Activated CD4-positive, CD25-positive, alpha-beta regulatory T cell treated with anti-CD3 and anti-CD28 coated beads, Interleukin-2, amount 50 U/mL, for 16 hours (primary cell): ENCODE measurements at places on chromosomes 1 and 21.
A peak's percentile ranks its signal among the peaks of the same experiment; 100 is the strongest.

GRCh38 chr1:4626560-4627319, 27.7 kb upstream of the AJAP1 start:
- DNase-seq = no peak

GRCh38 chr1:27527223-27527889, 37.4 kb upstream of the WASF2 start:
- DNase-seq = no peak

DNA sequence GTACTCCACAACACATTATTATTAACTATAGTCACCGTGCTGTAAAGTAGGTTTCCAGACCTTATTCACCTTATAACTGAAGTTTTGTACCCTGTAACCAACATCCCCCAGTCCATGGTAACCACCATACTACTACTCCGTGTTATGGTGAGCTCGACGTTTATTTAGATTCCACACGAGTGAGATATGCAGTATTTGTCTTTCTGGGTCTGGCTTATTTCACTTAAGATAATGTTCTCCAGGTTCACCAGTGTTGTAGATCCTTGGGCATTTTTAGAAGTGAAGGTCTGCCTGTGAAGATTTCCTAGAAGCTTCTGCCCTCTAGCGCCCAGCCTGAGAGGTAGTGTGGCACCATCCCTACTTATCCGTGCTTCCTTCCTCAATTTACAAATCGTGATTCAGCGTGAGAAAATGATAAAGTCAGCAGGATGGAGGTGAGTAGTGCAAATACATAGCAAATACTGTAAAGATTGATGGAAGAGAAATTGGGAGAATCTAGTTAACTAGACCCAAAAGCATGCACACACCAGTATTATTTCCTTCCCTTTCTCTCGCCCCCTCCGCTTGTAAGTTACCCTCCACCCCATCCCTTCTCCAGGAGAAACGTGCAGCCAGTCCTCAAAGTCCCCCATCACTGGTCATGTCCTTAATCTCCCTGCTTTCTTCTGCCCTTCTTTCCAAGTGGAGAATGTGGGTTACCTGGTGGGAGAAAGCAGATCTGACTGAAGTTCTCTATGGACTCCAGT, 36.0 kb upstream of the DISC1 start:
- no peak for DNase-seq

GRCh38 chr1:179121159-179121938, 39.5 kb downstream of the TOR3A start:
- no peak for DNase-seq

- DNase-seq = no peak
Observed at GRCh38 chr21:33412832-33413519, 9.8 kb downstream of the IFNGR2 start.

DNA sequence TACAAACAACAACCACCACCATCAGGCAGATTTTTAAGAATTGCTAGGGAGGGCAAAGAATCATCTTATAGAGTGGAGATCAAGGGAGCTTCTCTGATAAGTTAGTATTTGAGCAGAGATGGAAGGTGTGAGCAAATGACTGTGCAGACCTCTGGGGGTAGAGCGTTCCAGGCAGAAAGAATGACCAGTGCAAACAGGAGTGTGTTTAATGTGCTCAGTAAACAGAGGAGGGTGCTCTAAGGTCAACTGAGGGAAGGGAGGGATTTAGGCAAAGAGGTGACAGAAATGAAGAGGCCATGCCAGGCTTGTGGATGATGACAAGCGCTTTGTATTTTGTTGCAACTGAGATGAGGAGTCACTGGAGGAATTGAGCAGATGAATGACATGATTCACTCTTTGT, 172.5 kb upstream of the GJB5 start:
- no peak for DNase-seq

DNA sequence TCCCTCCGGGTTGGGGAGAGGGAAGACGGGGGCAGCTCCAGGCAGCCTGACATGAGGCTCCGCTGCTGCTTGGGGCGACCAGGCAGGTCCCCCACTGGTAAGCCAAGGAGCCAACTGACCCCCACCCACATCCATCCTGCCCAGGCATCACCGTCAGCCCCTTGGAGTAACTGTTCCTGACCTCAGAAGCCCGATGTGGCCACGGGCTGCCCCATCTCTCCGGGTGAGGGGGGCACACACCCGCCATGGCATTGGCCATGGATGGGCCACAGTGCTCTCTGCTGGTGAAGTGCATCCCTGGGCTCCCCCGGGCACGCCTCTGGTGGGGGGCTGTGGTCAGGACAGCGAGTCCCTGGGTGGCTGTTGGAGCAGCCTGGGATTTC, 100.0 kb downstream of the CRYAA start:
- DNase-seq = no peak

GRCh38 chr1:165481820-165482532, 37.0 kb upstream of the RXRG start:
- no peak for DNase-seq

- no peak for DNase-seq
Observed at GRCh38 chr1:3651026-3651929, 1.0 kb upstream of the TP73 start.

DNA sequence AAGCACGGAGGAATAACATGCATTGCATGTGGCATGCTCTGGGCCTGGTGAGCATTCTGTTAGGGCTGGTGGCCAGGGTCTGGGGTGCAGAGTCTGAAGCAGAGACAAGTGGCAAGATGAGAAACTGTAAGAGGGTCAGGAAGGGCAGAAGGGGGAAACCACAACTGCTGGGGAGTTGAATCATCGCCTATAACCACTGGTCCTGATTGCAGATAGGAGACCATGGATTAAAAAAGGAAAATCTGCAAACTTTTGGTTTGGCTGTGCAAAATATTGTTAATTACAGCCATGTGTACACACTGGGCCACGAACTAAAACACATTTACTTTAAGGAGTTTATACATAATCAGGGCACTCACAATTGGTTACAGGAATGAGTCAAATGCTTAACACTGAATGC, 76.6 kb downstream of the TGFBR3 start:
- DNase-seq = no peak

- DNase-seq = no peak
Observed at GRCh38 chr21:25638660-25639550, at the start of gene JAM2. TSS of gene JAM2 (plus strand) at chr21:25639258. CDS start at chr21:25639822, 564 bp downstream.

GRCh38 chr1:43300378-43301094, at the start of gene TIE1:
TSS of gene TIE1 (plus strand) at chr1:43300982. CDS start at chr1:43301072, 90 bp downstream.
- DNase-seq = no peak

DNA sequence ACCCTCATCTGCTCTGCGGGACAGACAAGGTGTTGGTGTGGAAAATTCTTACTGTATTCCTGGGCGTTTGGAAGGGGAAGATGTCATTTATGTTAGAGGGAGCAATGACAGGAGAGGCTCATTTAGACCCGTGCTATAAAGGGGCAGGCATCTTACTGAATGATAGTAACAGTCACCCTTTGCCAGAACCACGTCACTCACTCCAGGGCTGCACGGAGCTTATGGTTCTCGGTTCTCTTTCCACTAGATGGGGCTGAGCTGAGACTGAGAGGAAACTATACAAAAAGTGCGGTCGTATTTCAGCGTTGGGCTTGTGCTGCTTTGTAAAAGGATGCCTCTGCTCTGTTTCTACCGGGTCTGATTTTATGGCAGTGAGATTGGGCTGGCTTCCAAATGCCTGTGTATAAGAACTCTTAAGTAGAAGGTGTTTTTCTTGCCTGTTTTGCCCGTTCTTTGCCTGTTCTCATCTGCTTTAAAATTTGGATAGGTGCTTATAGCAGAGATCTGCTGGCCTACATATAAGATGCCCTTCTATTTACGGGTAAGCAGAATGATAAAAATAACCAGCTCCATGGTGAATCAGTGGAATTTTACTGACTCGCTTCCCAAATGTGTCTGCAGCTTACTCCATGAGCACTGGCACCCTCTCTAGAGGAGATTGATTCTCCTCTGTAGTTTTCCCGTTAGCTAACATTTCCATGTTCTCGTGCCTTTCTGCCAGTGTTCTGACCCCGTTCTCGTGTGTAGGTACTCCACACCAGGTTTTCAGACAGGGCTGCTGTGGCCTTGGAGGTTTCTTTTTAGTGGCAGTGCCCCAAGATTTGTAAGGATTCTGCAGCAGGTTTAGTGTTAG, 55.9 kb downstream of the MRPS6 start:
- DNase-seq = peak; percentile 22

- DNase-seq = no peak
Observed at GRCh38 chr1:103576065-103576464, 4.7 kb downstream of the AMY2B start.

DNA sequence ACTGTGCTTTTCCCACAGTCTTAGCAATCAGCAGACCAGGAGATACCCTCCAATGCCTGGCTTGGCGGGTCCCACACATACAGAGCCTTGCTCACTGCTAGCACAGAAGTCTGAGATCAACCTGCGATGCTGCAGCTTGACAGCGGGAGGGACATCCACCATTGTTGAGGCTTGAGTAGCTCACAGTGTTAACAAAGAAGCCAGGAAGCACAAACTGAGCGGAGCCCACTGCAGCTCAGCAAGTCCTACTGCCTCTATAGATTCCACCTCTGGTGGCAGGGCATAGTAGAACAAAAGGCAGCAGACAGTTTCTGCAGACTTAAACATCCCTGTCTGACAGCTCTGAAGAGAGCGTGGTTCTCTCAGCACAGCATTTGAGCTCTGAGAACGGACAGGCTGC, 33.4 kb downstream of the MNDA start:
- no peak for DNase-seq

- DNase-seq = no peak
Observed at GRCh38 chr1:67919274-67920072, 86.2 kb upstream of the GNG12 start.

- DNase-seq = no peak
Observed at GRCh38 chr1:51956528-51957509, 33.7 kb downstream of the RAB3B start.

DNA sequence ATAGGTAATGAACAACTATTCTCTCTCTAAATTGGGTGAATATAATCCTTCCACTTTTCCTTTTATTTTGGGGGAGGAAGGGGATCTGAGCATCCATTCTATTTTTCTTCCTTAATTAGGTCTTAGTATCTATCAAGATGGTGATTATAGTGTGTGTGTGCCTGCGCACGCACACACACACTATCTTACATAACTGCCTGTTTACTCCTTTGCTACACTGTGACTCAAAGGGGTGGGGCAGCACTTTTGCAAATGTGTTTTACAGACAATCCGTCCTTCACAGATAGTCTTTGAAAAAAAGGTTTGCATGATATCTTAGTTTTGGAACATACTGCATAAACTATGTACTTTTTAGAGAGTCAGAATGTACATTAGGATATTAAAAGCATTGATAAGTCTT, 191.5 kb downstream of the SDCCAG8 start:
- no peak for DNase-seq

DNA sequence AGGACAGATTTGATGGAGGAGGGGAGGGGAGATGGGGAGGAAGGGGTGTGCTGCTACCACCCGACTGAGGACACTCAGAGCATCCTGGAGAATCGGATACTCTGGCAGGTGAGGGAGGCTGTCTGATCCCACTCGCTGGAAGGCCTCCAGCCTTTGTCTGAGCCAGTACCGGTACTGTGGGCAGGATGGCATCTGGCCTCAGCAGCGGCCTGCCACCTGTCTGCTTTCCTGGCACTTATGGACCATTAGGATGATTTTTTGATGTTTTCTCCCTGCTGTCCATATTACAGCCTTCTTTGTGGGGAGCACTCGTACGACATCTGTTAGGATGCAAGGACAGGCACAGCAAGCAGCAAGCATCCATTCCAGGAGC, 11.5 kb downstream of the ATP2B4 start:
- no peak for DNase-seq

DNA sequence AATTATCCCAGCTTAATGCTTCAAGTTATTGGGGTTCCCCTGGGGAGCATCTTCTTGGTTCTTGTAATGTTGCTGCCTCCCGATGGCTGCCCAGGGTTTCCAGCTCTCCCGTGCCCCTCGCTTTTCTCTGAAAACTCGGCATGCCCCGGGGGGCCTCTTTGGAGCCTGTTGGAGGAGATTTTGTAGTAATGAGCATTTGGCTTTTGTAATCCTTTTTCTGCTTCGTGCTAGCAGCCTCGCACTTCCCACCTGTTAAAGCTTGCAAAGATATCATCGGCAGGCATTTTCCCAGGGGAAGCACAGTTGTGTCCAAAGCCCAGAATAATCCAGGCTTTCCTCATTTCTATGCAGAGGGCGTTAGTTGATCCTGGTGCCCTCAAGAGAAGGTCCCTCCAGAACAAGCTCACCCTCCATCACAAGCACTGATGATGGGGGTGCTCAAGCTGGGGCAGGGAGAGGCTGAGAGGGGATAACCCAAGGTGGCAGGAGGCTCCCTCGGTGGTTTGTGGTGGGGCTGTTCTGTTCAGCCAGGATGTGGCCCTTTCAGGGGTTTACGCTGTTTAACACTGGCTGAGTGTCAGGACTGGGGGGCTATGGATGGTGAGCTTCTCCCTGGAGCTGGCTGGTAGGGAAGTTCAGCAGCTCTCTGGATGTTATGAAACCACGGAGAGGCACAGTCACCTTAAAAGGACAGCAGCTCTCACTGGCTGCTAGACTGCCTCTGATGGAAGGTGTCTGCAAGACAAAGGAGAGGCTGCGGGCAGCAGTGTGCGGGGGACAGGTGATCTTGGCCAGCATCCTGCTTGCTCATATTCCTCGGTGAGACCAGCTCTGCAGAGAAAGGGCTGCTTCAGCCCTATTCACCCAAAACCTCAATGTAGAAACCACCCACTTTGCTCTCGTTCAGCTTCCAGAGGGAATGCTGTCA, 477.1 kb upstream of the VAMP3 start:
- no peak for DNase-seq

DNA sequence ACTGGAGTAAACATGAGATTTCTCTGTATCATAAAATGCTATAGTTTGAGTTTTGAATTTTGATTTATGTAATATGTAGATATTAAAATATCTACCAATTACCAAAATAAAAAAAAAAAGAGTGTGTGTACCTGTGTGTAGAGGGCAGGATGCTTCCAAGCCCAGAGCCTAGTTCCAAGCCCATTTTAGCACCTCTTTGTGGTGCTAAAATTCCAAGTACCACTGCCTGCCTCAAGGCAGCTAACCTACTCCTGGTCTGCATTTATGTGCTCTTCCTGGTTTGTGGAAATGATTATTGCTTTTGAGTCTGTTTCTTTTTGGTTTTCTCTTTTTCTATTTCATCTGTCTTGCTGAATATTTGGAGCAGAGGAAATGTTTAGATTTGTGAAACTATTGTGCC, 8.7 kb upstream of the POU2F1 start:
- DNase-seq = no peak

DNA sequence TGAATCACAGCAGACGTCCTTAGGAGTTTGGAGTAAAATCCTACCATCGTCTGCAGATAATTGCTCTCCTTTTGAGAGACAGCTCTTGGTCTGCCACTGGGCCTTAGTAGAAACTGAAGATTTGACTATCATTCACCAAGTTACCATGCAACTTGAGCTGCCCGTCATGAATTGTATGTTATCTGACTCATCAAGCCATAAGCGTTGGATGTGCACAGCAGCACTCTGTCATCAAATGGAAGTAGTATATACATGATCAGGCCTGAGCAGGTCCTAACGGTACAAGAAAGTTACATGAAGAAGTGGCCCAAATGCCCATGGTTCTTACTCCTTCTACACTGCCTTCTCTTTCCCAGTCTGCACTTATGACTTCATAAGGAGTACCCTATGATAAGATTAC, 317.8 kb downstream of the GPATCH2 start:
- DNase-seq = no peak

DNA sequence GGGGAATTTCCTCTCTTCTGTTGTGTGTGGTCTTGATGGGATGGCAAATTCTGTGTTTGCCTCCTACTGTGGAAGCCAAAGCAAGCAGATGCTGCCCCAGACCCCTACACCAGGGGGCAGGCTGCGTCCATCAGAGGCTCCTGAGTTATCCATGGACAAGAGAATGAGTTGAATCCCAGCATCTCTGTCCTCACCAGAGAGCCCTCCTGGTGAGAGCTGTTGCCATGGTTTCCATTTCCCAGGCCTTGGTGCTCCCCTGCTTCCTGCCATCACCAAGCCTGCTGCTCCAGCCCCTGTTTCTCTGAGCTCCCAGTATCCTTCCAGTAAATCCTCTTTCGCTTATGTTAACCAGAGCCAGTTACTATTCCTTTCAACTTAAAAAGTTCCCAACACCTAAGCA, 20.4 kb upstream of the GNG12 start:
- DNase-seq = no peak
